ENCODE measurements at places on chromosomes 1 and 21.

DNA sequence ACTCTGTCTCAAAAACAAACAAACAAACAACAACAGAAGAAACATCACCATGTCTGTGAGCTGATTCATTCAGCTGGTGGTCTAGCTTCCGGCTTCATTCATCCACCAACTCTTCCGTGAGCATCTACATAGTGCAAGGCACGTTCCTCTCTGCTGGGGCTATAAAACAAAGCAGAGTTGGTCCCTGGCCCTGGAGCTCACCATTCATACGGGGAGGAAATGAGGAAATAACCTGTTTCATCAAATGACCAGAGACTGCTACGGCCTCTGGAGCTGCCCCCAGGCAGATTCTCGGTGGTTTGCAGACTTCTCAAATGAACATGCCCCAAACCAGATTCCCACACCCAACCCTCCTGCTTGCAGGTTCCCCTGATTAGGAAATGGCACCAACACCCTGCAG lies 41.0 kb upstream of the ID3 start:
- no peak for DNase-seq

DNA sequence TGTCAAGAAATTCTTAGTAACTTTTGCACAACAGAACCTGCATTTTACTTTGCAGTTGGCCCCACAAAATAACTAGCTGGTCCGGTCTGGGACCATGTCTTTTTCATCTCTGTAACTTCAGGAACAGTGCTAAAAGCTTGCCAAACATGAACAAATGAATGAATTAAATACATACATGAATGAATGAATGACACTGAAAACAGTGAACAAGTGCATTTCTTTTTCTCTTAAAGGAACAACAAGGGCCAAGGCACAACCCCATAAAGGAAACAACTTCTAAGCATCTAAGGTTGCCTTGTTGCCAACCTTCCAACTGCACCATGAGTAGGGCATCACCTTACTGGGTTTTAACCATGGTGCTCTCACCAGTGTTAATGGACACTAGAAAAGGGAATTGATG lies 534.4 kb upstream of the PKN2 start:
- no peak for DNase-seq

DNA sequence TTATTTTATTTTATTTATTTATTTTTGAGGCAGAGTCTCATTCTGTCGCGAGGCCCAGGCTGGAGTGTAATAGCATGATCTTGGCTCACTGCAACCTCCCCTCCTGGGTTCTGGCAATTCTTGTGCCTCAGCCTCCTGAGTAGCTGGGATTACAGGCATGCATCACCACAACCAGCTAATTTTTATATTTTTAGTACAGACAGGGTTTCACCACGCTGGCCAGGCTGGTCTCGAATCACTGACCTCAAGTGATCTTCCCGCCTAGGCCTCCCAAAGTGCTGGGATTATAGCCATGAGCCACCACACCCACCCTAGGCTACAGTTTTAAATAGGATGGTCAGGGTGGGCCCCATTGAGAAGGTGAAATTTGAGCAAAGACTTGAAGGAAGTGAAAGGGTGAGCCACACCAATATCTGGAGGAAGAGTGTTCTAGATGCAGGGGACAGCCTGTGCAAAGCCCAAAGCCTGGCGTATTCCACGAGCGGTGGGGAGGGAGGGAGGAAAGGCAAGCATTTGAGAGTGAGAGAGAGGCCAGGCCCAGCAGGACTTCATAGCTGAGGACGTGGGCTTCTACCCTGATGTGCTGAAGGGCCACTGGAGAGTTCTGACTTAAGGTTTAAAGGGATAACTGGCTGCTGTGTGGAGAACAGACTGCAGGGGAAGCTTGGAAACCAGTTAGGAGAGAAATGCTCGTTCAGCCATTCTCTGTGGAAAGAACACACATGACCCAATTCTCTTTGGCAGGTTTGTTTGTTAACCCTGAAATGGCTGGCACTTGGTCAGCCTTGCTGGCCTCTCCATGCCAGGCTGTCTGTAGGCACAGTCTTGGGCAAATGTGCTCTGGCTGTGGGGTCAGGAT lies 62.6 kb upstream of the FAM20B start:
- DNase-seq: no peak

- no peak for DNase-seq
Observed at GRCh38 chr1:199208847-199209246, 570.0 kb downstream of the PTPRC start.

All from AG20443 (cell line).